ENCODE measurements at places on chromosomes 6 and 20.

DNA sequence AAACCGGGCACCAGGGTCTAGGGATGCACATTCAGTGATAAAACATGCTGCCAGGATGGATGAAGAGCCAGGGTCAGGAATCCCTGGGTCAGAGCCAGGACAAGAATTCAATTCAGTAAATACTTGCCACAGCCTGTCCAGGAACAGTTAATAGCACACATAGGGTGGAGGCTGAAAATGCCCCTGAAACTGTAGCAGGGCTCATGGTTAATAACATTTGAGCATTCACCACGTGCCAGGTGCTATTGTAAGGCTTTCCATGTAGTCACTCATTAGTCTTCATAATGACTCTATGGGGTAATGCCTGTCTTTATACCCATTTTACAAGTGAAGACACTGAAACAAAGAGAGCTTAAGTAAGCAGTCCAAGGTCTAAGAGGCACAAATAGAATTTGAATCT, 296.3 kb downstream of the LRFN2 start:
- no peak for DNase-seq

- no peak for DNase-seq
Measured at GRCh38 chr6:110731196-110731595, 84.1 kb downstream of the CDK19 start.

DNA sequence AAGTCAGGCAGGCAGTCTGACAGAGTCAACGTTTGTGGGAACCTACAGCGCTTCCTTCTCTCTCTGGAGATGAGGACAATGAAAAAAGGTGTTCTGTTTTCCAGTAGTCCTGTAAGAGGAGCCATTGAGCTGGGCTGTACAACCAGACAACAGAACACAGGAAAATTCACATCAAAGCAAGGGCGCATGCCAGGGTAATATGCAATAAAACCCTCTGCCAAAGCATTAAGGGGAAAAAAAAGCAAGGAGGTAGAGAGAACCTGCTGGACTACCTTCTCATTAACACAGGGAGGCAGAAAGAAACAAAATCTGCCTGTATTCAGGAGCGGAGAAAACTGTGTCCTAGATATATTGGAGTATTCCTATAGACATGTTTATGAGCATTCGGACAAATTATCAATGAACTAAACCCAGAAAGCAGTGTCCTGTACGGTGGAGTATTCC, 1.3 kb downstream of the RNF24 start:
- peak; percentile 78 for DNase-seq

GRCh38 chr6:49782725-49783124, 4.4 kb downstream of the PGK2 start:
- no peak for DNase-seq

- DNase-seq, result peak; percentile 7
Measured at GRCh38 chr6:166446146-166446545, 63.4 kb upstream of the MPC1 start.

- DNase-seq, result no peak
Measured at GRCh38 chr6:152096863-152097496, 289.5 kb downstream of the ESR1 start.

- DNase-seq, result no peak
Measured at GRCh38 chr6:166950443-166950821, 5.9 kb downstream of the RNASET2 start.

- no peak for DNase-seq
Measured at GRCh38 chr6:133648581-133648980, 240.3 kb upstream of the TCF21 start.

DNA sequence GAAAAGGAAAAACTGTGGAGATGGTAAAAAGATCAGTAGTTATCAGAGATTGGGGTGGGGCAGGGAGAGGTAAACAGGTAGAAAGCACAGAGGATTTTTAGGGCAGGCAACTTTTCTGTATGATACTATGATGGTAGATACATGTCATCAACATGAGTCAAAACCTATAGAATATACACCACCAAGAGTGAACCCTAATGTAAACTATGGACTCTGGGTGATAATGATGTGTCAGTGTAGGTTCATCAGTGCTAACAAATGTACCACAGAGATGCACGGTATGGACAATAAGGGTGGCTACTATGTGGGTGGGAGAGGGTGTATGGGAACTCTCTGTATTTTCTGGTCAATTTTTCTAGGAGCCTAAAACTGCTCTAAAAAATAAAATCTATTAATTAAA, 18.5 kb downstream of the PACSIN1 start:
- no peak for DNase-seq

- no peak for DNase-seq
Measured at GRCh38 chr6:161274898-161275297, 1.0 kb upstream of the AGPAT4 start.

DNA sequence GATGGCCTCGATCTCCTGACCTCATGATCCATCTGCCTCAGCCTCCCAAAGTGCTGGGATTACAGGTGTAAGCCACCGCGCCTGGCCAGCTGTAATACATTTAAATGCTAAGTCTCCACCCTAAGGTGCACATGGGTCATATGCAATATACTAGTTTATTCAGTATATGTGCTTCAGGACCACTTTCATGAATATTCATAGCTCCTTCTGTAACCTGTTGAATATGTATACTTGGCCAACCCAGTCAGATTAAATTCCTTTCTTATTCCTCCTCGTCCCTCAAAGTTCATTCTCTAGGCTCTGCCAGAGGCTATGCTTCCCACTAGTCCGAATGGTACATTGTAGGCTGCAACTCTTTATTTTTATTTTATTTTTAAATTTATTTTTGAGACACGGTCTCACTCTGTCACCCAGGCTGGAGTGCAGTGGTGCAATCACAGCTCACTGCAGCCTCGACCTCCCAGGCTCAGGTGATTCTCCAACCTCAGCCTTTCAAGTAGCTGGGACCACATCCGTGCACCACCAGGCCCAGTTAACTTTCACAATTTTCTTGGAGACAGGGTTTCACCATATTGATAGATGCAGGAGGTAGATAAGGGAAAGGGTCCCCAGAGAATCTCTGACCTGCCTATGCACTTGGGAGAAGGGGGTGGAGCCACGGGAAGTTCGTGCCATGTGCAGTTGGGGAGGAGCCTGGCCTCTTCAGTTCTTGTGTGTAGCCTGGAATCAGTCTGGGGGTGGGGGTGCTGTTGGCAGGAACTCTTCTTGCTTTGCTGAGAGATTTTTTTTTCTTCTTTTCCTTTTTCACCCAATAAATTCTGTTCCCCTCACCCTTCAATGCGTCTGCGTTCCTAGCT, 41.3 kb upstream of the DDR1 start:
- no peak for DNase-seq

- no peak for DNase-seq
Measured at GRCh38 chr20:38537176-38537575, 43.8 kb upstream of the ADIG start.

GRCh38 chr20:13648291-13649228, 9.8 kb upstream of the TASP1 start:
- no peak for DNase-seq

GRCh38 chr6:136787726-136788068, 4.6 kb downstream of the MAP3K5 start:
- DNase-seq, result no peak

DNA sequence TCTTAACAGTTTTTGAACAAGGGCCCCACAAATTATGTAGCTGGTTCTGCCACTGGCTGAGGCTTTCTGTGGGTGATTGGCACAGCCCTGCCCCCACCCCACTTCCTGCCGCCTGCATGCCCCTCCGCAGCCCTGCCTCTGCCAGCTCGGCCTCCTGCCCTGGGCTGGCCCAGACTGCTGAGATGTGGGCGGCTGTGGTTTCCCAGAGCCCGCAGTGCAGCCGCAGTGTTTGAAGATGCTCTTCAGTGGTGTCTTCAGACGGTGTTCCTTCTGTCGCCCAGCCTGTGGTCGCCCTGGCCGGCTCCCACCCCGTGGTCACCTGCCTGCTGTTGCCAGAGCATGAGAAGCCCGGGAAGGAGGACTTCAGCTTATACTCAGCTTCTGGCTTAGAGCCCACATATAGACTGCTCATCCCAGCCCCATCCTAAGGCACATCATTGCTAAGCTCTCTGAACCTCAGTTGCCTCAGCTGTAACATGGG, 154.3 kb downstream of the VEGFA start:
- peak; percentile 52 for DNase-seq

GRCh38 chr20:62518911-62519310, 43.1 kb upstream of the GATA5 start:
- no peak for DNase-seq

- no peak for DNase-seq
Measured at GRCh38 chr6:132805548-132805947, 7.1 kb upstream of the SLC18B1 start.

DNA sequence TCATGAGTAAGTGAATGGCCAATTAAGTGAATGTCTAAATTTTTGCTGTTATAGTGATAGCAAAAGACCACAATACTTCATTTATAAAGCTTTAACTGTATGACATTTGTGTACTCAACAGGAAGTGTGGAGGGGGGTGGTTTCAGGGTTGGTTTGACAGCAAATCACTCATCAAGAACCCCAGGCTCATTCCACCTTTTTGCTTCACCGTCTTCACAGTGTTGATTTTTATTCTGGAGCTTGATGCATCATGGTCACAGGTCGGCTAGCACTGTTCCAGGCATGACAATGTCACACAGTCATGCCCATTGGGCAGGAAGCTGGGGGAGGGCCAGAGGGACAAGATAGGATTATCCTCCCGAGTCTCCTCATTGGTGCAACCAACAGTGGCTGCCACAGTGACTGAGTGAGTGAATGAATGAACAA, 75.0 kb downstream of the MDGA1 start:
- DNase-seq, result no peak

DNA sequence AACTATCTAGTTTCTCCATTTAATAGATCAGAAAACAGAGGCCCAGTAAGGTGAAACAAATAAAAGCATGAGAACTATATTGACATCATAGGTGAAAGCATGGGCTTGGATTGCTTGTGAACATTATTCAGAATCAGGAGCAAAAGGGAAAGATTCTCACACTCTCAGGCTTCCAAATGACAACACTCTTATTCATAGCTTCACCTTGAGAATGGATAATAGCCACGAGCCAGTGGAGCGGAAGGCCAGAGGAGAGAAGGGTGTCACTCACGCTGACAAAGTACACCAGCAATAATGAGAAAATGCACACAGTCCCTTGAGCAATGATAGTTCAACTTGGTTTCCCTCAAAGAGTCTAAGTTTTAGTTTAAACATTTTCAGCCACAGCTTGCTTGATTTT, 339.0 kb downstream of the TPBG start:
- DNase-seq, result no peak

GRCh38 chr6:56916849-56917551, 37.9 kb upstream of the BEND6 start:
- DNase-seq, result no peak

DNA sequence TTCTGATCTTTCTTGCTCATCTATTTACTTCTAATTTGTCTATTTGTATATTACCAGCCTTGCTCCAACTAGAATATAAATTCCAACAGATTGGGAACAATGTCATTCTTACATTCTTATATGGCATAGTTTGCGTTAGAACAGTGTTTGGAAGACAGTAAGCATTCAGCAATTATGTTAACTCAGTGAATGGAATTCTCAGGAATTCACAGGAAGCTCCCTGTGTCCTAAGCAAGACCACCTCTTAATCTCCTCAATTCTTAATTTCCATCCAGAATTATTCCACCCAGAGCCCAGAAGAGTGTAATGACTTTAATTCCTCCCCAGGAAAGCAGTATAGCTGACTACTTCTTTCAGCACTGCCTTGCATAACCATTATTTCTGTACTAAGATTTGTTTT, 18.2 kb upstream of the HS3ST5 start:
- no peak for DNase-seq

DNA sequence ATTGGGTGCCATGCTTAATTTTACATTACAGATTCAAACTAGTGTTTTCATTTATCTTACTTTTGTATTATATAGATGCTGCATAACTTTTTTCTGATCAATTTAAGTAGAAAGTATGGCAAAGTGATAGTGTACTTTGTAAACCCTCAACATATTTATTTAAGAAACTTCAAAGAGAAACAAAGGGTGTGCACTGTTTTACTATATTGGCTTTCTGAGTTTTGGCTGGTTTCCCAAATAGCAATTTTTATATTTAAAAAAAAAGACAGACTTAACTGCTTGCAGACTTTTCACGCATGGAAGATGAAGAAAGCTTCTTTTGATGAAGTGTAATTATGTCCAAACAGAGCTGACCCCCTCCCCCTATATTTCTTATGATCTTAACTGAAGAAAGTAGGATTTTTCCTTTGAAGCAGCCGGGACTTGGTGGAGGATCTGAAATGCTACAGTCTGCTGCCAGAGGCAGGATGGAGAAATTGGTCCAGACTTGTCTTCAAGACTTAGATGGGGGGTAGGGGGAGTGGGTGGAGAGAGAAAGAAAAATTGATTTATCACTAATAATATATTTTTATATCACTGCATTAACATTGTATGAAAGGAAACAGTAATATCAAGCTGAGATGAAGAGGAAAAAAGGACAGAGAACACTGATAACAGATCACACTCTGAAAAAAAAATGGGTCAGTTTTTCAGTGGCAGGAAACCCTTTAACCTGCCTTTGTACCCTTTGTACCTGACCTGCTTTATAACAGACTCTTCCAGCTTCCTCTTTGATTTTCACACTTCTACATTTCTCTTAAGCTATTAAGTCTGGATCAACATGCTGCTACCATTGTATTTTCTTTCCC, 56.0 kb upstream of the SUPT3H start:
- no peak for DNase-seq

DNA sequence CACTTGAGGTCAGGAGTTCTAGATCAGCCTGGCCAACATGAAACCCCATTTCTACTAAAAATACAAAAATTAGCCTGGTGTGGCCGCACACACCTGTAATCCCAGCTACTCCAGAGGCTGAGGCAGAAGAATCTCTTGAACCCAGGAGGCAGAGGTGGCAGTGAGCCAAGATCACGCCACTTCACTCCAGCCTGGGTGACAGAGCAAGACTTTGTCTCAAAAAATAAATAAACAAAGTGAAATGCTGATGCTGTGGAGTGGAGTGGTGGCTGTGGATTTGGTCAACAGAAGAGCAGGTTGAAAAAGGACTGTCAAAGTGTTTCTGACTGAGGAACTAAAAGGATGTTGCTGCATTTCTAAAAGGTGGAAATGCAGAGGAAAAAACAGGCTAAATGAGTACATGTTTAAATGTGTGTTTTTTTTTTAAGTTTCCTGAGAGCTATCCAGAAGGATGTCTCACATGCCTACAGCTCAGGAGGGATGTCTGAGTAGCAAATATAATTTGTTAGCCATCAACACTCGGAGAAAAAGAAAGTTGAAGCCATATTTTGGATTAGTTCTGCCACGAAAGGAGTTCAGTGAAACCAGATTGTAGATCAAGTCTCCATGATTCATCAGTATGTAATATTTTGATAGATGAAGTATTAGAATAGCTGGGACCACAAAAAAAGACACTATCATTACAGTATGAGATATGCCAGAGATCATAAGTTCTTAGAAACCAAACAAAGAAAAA, 621.1 kb upstream of the ADGRB3 start:
- DNase-seq, result no peak

DNA sequence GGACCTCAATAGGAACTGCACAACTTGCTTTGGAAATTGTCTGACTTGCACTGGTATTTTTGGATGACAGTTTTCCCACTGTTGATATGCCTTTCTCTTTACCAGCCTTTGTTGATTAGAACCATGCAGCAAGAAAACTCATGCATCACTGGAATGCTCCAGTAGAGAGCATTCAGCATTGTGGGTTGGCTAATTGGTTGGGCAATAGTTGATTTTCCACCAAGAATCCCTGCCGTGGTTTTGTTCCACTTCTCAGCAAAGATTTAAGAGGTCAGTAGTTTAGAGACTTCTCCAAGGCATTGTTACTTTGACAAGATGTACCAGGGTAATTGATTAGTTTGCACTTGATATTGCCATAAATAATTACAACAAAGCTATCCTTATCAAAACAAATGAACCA, 260.0 kb downstream of the DHX35 start:
- no peak for DNase-seq

Data from RWPE2 (cell line).